Putamen (tissue), 1 donor: ENCODE measurements at places on chromosomes 5 and 9.

- no peak for DNase-seq
Observed at GRCh38 chr9:101481261-101481660, 45.7 kb upstream of the ALDOB start.

DNA sequence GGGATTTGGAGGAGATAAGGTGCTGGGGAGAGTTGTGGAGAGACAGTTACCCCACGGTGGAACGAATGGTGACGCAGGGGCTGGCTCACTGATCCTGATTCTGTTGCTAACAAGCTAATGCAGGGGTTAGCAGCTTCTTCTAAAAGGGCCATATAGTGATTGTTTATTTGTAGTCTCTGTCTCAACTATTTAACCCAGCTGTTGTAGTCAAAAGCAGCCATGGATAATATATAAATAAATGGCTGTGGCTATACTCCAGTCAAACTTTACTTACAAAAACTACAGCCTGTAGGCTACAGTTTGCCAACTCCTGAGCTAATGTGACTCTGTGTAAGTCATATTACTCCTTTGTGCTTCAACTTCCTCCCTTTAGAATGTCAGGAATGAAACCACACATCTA, 21.8 kb downstream of the STOM start:
- DNase-seq, result no peak

GRCh38 chr5:34698754-34699153, 42.6 kb downstream of the RAI14 start:
- DNase-seq, result no peak

- DNase-seq, result no peak
Observed at GRCh38 chr5:158917731-158918130, 182.0 kb downstream of the EBF1 start.

GRCh38 chr9:69573651-69574050, 98.5 kb downstream of the APBA1 start:
- DNase-seq, result no peak

DNA sequence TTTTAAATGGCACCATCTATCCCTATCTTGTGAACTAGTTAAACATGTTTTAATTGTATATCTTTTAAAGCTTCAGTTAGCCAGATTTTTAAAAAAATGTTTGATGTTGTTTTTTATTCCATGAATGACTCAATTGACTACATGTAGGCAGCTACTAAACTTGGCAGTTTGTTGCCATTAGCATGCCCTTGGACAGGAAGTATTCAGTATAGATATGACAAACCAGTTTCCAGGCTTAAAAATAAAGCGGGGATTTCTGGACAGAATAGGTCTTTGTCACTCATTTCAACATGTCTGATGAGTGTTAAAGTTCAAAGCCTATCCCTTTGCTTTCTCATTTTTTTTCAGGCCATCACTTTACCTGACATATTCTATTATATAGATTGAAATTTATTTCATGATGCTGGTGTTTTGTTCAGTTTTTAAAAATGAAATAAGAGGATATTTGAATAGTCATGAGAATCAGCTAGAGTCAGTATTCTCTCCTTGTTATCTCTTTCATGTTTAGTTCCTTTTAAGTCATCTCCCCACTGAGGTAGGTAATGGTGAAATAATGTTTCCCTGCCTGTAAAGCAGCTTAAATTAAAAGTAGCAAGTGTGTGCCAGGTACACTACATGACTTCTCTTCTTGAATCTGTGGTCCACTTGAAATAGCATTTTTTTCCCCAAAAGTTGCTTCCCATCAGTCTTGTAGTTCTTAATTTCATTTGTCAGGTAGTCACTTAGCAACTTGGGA, 11.9 kb downstream of the TNFAIP8 start:
- no peak for DNase-seq
